ENCODE measurements at places on chromosomes 2 and 18.
A peak's percentile ranks its signal among the peaks of the same experiment; 100 is the strongest.

DNA sequence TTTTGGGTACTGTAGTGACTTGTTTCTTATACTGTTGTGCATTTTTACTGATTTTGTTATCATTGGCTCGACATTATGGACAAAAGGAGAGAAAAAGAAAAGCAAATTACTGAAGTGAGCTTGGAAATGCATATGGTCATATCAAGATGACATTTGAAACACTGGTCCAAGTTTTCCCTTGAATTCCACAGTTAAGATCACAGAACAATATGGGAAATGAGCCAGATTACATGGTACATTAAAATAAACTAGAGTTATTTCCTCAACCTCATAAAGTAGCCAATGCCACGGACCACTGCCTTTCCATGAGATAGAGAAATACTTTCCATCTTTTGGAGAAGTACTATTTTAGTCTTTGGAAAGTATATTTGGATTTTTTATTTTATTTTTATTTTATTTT, 62.0 kb upstream of the SGPP2 start:
- no peak for DNase-seq

- no peak for DNase-seq
Observed at GRCh38 chr2:3738454-3738853, 35.1 kb downstream of the DCDC2C start.

- DNase-seq, result no peak
Observed at GRCh38 chr18:61824733-61825363, 68.0 kb downstream of the RNF152 start.

- DNase-seq, result peak; percentile 69
Observed at GRCh38 chr2:26613241-26614215, 27.6 kb downstream of the CIB4 start.

GRCh38 chr18:56003720-56004088, 415.7 kb upstream of the TCF4 start:
- DNase-seq, result no peak

- DNase-seq, result no peak
Observed at GRCh38 chr2:82959727-82960126, 1499.4 kb downstream of the SUCLG1 start.

- no peak for DNase-seq
Observed at GRCh38 chr2:113181258-113182051, 7.7 kb downstream of the PSD4 start.

DNA sequence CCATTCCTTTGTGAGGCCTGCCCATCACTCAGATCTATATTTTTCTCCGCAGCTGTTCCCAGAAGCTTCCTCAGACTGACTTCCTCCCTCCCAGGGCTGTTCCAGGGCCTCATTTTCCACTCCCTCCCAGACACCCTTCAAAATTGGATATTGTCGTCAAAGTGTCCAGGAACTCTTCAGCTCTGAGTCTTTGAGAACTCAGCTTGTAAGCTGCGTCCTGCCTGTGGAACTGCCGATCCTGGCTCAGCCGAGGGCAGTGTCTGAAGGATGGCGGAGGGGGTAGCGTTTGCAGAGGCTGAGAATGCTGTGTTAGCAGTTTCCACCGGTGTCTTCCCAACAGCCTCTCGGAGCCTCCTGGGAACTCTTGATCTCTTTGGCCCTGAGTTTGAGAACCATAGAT, 27.1 kb downstream of the NCK2 start:
- no peak for DNase-seq

All from mesenteric fat pad (tissue), 1 donor.